ENCODE measurements at places on chromosomes 2 and 18. TPM values are rescaled to one million over a fixed set of nuclear protein-coding genes. Genes with fewer than 3 reads are reported as not detected.

- H3K27me3 ChIP-seq = peaks cover 8% of the 10 kb centered on the region
- no peak overlapping the region for H3K27ac ChIP-seq
- H3K4me3 ChIP-seq = no peak overlapping the region
- no peaks in the 10 kb centered on the region for H3K36me3 ChIP-seq
These were observed 68.6 kb downstream of the STEAP3 start for GRCh38 chr2:119292226-119292625.

- no peak overlapping the region for H3K4me3 ChIP-seq
- no peaks in the 10 kb centered on the region for H3K27me3 ChIP-seq
- H3K27ac ChIP-seq = no peak overlapping the region
- peaks cover 8% of the 10 kb centered on the region for H3K4me1 ChIP-seq
- DNase-seq = no peak
These were observed 36.0 kb upstream of the CDC42EP3 start for GRCh38 chr2:37707393-37707792.

DNA sequence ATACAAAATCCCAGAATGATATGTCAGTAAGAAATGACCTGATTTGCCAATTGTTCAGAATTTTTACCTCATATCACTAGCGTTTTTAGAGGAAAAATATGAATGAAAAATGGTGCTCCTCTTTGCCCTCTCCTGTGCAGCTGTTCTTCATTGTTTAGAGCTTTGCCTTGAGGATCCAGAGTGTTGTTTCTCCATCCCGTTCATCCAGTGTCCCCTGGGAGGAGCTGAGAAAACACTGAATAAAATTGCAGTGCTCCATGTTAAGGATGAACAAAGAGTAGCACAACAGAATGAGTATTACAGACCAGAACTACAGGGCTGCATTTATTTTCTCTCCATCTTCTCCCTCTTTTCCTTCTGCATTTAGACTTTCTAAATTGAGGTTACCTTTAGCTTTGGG is 133.1 kb downstream of the ADCYAP1 start:
- H3K4me1 ChIP-seq = no peaks in the 10 kb centered on the region
- H3K27ac ChIP-seq = no peak overlapping the region
- no peak overlapping the region for H3K4me3 ChIP-seq
- no peaks in the 10 kb centered on the region for H3K27me3 ChIP-seq
- no peak for DNase-seq

GRCh38 chr2:15730545-15731212 is 139.0 kb downstream of the DDX1 start:
- no peak for DNase-seq
- H3K4me3 ChIP-seq = no peak overlapping the region
- H3K27ac ChIP-seq = no peak overlapping the region
- H3K4me1 ChIP-seq = peaks cover 30% of the 10 kb centered on the region
- peaks cover 66% of the 10 kb centered on the region for H3K27me3 ChIP-seq
- H3K36me3 ChIP-seq = no peaks in the 10 kb centered on the region

DNA sequence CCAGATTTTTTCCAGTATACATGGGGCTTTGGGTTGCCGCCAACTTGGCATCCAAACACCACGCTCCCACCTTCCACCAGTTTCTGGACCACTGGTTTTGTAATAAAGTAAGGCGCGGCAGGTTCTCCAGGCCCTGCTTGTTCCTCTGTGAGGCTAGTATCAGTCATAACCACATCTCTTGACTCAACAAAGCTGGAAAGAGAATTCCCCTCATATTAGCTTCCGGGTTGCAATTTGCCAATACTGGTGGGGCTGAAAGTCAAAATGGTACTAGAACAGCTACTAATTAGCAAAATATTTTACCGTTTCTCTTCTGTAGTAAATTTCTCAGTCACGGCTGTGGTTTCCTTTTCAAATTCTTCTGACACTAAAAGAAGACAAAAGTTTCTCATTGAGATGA is 25.0 kb downstream of the TTN start:
- no peak for DNase-seq
- no peaks in the 10 kb centered on the region for H3K4me1 ChIP-seq
- H3K27ac ChIP-seq = no peak overlapping the region
- H3K36me3 ChIP-seq = peaks cover 2% of the 10 kb centered on the region
- no peaks in the 10 kb centered on the region for H3K27me3 ChIP-seq

- H3K4me1 ChIP-seq = no peaks in the 10 kb centered on the region
- no peaks in the 10 kb centered on the region for H3K36me3 ChIP-seq
- H3K27ac ChIP-seq = no peak overlapping the region
- no peak overlapping the region for H3K4me3 ChIP-seq
- DNase-seq = no peak
These were observed 359.5 kb upstream of the RGPD4 start for GRCh38 chr2:107466984-107467773.

DNA sequence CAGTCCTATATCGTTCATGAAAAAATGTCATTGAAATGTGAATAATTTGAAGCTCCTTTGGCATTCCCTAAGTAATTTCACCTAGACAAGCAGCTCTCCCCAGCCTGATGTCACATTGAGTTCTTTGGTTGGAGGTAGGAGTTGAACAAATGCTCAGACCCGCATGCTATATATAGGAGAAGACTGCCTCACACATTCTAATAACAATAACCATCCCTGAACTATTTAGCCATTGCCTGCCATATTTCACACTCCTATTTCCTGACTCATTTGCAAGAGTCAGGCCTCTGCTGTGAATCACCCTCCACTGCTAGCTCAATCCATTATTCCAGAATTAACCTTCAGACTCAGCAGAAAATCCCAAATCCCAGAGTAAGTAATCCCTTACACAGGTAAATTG is 256.6 kb upstream of the ACVR2A start:
- H3K27me3 ChIP-seq = peaks cover 34% of the 10 kb centered on the region
- H3K36me3 ChIP-seq = peaks cover 1% of the 10 kb centered on the region
- H3K27ac ChIP-seq = no peak overlapping the region
- H3K4me3 ChIP-seq = no peak overlapping the region
- H3K4me1 ChIP-seq = peaks cover 4% of the 10 kb centered on the region

DNA sequence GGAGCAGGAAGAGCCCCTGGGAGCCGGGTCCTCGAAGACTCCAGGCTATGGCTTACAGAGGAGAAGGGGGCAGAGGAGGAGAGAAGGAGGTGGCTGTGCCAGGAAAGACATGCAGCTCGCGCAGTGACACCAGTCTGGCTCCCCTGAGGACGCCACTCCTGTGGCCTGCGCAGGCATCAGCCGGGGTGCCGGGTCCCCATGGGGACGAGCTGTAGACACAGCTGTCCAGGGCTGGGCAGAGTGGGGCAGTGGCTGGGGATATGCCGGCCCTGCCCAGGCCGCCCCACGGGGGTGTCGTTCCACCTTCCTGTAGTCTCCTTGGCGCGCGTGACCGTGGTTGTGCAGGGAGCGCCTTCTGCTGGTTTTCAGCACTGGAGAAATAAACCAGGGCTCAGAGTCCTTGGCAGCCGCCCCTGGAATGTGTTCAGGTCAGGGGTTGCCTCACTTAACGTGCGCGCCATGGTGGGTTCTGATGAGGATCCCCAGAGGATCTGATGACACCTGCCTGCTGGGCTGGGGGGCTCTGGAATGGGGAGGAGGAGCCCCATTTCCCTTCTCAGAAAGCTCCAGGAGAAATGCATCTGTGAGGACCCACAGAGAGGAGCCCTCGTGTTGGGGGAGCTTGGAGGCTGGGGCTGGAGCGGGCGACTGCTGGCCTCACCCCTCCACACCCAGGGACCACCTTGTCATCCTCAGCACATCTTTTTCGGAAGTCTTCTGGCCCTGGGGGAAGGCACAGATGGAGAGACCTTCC is 26.7 kb downstream of the RAMP1 start:
- H3K27ac ChIP-seq = no peak overlapping the region
- H3K4me3 ChIP-seq = no peak overlapping the region
- no peaks in the 10 kb centered on the region for H3K27me3 ChIP-seq
- no peak for DNase-seq
- H3K4me1 ChIP-seq = peaks cover 10% of the 10 kb centered on the region

DNA sequence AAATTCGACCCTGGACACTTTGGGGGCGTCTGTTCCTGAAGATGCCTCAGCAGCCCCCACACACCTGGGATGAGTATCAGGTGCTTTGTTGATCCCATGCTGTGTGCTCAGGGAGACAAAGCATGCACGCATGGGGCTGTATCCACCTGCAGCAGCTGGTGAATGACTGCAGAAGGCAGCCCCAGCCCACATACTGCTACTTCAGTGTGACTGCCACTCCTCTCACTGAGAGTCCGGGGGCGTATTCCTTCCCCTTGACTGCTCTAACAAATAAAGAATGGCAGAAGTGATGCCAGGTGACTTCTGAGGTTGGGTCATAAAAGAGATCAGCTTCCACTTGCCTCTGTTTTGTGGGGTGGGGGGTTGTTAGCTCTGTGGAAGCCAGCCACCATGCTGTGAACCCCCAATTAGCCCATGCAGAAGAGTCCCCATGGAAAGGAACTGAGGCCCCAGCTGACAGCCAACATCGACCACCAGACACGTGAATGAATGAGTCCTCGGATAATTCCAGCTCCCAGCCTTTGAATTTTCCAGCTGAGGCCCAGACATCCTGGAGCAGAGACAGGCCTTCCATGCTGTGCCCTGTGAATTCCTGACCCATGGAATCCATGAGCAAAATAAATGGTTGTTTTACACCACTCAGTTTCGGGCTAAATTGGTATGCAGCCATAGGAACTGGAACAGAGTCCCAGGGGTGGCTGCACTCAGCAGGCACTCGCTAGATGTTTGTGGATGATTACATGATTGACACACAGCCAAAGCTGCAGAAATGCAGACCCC is 289.3 kb downstream of the CELF4 start:
- no peaks in the 10 kb centered on the region for H3K36me3 ChIP-seq
- peaks cover 11% of the 10 kb centered on the region for H3K27me3 ChIP-seq
- DNase-seq = no peak
- no peak overlapping the region for H3K4me3 ChIP-seq
- no peaks in the 10 kb centered on the region for H3K4me1 ChIP-seq

GRCh38 chr2:35462226-35462998 is 893.2 kb upstream of the CRIM1 start:
- H3K27me3 ChIP-seq = no peaks in the 10 kb centered on the region
- H3K4me1 ChIP-seq = no peaks in the 10 kb centered on the region
- H3K4me3 ChIP-seq = no peak overlapping the region
- H3K36me3 ChIP-seq = no peaks in the 10 kb centered on the region
- no peak for DNase-seq

- H3K4me3 ChIP-seq = no peak overlapping the region
- H3K27me3 ChIP-seq = peaks cover 7% of the 10 kb centered on the region
- no peak for DNase-seq
- no peak overlapping the region for H3K27ac ChIP-seq
- H3K36me3 ChIP-seq = no peaks in the 10 kb centered on the region
- peaks cover 11% of the 10 kb centered on the region for H3K4me1 ChIP-seq
These were observed 12.2 kb downstream of the EML6 start for GRCh38 chr2:54735636-54736035.

DNA sequence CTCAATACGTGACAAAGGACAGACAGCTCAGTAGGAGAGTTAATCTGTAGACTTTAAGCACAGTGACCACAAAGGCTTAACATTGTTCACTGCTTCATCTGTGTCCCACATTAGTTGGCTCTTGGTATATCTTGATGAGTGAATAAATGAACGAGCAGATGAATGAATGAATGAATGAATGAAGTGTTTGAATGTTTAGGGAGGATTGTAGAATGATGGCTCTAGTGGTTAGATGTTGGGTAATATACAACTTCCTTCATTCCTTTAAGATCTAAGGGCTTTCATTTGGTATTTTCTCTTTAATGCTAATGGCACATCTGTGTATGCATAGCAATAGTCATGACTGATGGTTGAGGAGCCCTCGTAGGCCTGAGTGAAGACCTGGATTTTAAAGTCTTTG is 40.5 kb downstream of the ZNF407 start:
- no peaks in the 10 kb centered on the region for H3K27me3 ChIP-seq
- no peak for DNase-seq
- peaks cover 7% of the 10 kb centered on the region for H3K4me1 ChIP-seq
- H3K27ac ChIP-seq = no peak overlapping the region

- H3K27me3 ChIP-seq = peaks cover 9% of the 10 kb centered on the region
- no peak overlapping the region for H3K27ac ChIP-seq
- H3K4me3 ChIP-seq = no peak overlapping the region
These were observed 6.1 kb upstream of the ATP8B1 start for GRCh38 chr18:57809190-57809589.

DNA sequence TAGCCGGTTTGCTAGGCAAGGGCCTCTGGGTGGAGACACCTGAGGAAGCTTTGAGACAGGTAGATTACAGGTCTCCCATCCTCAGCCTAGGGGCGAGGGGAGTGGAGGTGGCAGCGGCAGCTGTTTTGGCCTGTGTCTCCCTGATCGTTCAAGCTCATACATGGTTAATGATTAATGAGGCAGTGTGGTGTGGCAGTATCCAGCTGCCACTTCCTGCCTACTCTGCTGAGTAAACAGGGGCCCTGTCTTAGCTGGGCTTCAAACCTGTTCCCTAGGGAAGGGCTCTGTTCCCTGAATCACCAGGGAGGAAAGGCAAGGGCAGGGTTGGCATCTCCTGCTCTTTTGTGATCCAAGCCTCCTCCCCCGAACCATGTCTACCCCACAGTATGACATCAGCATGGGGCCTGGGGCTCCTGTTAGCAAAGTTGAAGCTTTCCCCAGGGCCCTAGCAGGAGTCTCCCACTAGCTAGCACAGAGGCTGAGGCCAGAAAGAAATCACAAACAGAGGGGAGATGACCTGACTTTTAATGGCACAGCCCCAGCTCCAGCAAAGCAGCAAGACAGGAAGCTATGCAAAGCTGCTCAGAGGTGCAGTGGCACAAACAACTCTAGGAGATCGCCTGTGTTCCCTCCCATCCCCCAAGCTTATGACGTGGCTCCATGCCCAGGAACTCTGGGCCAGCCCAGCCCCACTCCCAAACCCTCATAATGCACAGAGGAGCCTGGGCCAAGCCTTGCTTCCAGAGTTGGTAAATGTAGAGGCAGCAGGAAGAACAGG is 3.7 kb upstream of the TUBA4B start:
- no peaks in the 10 kb centered on the region for H3K36me3 ChIP-seq
- peak overlapping the region; percentile 97 for H3K27ac ChIP-seq
- peaks cover 33% of the 10 kb centered on the region for H3K27me3 ChIP-seq
- DNase-seq = no peak

GRCh38 chr18:49070552-49070951 is 119.8 kb upstream of the SMAD7 start:
- no peaks in the 10 kb centered on the region for H3K36me3 ChIP-seq
- no peaks in the 10 kb centered on the region for H3K27me3 ChIP-seq
- peak overlapping the region; percentile 80 for H3K27ac ChIP-seq

GRCh38 chr2:67996772-67997527 is 65.9 kb downstream of the C1D start:
- no peaks in the 10 kb centered on the region for H3K4me1 ChIP-seq
- no peaks in the 10 kb centered on the region for H3K27me3 ChIP-seq
- H3K36me3 ChIP-seq = no peaks in the 10 kb centered on the region
- no peak for DNase-seq
- no peak overlapping the region for H3K4me3 ChIP-seq

The FRZB gene
- total RNA-seq = 45.5 TPM

The CKAP2L gene
- total RNA-seq = 10.3 TPM

The LINC00305 gene
- 1.6 TPM for total RNA-seq

The MATN3 gene
- 3.1 TPM for total RNA-seq

The DSG2 gene
- 119 TPM for total RNA-seq

The LAMA3 gene
- 0.84 TPM for total RNA-seq

The CFAP53 gene
- total RNA-seq = 1.5 TPM
